ENCODE measurements at places on chromosomes 5 and 9.

DNA sequence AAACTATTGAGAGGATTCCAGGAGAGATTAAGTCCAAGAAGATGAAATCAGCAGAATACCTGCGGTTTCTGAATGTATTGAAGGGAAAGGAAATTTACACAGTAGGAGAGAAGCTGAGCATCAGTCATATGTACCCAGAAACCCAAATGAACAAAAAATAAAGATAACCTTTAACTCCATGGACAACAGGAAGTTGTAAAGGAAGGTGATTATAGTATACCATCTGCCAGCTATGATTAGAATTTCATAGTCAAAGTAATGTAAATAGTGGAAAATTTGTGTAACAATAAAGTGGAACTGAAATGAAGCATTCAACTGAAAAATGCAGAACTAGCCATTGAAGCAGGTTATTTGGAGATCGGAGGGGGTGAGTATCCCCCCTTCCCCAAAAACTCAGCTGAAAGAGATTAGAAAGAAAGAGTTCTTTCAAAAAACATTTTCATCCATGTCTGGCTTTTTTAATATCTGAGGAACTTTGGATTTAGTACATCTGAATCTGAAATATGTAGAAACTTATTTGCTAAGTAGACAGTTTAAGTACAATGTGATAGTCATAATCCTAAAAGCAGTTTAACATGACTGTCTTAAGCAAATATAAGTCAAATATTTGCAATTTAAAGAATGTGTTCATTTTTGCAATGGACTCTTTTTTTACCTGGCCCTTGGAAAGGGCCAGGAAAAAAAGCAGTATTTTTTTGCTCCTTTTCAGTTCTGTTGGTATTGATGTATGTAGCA, 58.4 kb downstream of the APC start:
- DNase-seq = no peak

GRCh38 chr5:10662083-10662482, 98.2 kb downstream of the ANKRD33B start:
- DNase-seq = no peak

GRCh38 chr5:164355267-164355830, 849.9 kb downstream of the MAT2B start:
- DNase-seq = no peak

DNA sequence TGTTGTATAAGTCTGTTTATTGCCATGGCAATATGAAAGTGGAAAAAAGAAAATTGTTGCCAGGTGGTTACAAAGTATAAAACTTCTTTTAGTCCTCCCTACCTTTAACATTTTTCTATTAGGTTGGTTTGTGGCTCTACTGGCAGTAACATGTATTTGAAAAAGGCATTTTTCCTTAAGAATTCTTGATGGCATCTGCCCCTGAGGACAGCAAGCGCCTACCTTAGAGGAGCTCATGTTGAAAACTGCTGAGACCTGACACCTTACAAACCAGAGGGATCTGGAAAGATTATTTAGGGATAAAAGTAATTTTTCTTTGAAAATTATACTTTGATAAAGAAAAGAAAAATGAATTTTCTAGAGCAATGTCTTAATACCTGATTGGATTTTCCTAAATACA, 208.1 kb downstream of the CAVIN4 start:
- no peak for DNase-seq

- no peak for DNase-seq
Observed at GRCh38 chr5:150762211-150762610, 3.4 kb upstream of the DCTN4 start.

DNA sequence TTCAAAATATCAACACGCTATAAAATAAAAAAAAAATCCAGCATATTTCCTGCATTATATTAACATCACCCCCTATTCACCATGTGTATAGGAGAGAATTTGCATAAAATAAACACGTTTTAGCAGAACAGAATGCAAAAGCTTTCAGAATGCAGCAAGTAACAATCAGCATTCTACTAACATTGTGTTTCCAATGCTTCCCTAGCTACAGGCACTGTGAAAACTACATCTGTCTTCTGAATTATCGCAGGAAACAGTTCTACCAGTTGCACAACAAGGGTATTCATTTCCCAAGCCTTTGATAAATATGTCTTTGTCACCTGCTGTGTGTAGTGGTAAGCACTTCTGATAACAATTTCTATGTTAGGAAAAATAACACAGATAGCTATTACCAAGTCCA, 1015.8 kb downstream of the CDH18 start:
- DNase-seq = no peak

DNA sequence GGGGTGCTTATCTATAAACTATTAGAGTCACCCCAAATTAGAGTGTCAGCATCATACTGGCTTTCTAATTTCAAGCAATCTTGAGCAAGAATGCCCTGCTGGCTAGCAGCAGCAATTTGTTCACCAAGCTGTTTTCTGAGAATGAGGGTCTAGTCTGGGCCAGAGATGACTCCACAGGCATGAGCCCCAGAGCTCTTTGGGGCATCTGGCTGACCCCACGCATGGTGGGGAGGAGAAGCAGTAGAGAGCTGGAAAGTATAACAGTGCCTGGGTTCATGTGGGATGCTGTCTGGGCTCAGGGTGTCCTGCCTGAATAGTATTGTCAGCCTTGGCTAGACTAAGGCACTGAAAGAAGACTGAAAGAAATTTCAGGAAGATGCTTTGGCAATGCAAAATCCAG, 64.9 kb downstream of the C6 start:
- no peak for DNase-seq

DNA sequence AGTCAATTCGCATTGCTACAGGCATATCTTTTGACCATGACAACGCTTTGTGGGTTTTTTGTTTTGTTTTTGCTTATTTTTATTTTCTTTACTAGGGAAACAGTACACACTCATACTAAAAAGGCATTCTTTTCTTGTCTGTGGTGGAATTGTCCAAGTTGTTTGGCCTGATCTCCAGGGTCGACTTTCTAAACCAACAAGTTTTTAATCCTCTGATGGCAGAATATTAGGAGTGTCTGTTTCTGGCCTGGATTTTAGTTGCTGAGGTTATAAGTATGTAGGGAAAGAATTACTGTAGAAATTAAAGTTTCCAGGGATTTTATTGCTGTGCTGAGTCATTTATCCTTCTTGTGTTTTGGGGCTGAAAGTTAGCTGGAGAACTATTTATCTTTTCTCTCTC, 218.5 kb downstream of the TAF11L14 start:
- DNase-seq = no peak

DNA sequence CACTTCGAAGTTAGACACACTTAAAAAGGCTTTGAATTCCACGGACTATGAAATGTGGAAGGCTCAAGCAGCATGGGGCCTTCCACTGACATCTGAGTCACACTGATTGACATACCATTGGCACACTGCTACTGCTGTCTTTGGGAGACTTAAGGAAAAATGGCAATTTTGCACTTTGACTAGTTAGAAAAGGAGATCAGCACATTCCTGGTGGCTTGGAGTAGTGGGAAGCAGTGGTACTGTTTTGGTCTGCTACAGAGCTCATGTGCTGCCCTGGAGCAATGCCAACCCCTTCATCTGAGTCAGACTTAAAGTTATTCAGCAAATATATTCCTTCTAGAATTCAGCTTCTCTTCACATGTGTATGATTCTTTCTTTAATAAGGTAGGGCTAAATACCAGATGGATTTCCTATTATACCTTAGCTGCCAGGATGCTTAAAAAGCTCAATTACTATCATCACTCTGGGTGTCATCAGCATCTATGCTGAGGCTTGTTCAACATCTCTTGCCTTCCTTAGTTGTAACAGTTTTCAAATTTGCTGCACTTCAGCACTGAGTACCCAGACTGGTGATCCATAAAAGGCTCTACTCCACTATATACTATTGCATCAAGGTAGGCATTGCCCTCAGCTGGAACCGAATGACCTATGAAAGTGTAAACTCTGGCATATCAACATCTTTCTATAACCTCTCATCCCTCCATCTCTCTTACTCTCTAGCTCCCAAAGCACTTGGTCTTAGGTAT, 42.3 kb upstream of the MOCS2 start:
- DNase-seq = peak; percentile 74

- DNase-seq = no peak
Observed at GRCh38 chr9:4159696-4160095, 140.2 kb downstream of the GLIS3 start.

- DNase-seq = no peak
Observed at GRCh38 chr5:32163053-32163452, 11.1 kb downstream of the GOLPH3 start.

GRCh38 chr5:31452314-31452713, 79.6 kb downstream of the DROSHA start:
- no peak for DNase-seq

- no peak for DNase-seq
Observed at GRCh38 chr9:133044661-133045060, 13.9 kb downstream of the GTF3C5 start.

DNA sequence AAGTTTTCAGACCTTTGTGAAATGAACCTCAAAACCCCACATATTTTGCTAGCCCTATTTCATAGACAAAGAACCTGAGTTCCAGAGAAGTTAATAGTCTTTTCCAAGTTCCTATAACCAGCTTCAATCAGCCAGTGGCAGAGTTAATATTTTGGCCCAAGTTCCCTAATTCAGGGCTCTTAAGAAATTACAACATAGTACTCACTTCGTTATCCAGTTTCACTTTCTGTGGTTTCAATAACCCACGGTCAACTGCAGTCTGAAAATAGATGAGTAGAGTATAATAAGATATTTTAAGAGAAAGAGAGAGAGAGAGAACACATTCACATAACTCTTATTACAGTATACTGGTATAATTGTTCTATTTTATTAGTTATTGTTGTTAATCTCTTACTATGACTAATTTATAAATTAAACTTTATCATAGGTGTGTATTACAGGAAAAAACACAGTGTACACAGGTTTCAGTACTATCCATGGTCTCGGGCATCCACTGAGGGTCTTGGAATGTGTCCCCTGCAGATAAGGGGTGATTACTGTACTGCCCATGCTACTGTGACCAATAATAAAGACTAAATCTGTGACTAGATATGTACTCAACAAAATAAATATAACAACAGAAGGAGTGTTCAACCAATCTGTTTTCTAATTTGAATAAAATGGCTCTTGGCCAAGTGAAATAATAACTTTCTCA, 9.3 kb upstream of the MYOT start:
- no peak for DNase-seq

DNA sequence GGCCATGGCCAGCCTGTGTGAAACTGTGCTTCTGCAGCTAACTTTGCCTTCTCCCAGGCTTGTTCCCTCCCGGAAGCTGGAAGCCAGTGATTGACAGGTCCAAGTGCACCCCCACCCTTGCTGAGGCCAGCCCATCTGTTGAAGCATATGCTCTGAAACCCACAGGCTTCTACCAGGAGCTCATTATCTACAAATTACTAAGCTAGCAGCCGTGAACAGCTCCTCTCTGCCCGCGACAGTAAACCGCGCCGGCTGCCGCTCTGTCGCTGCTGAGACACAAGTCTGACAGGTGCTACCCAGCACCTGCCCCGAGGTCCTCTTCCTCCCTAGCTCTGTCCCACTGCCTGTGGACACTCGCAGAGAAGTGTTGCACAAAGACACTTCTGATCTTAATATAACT, 490.9 kb downstream of the GADD45G start:
- no peak for DNase-seq

- no peak for DNase-seq
Observed at GRCh38 chr9:88645172-88645878, 110.3 kb downstream of the NXNL2 start.

GRCh38 chr5:124394700-124395245, 351.7 kb downstream of the ZNF608 start:
- no peak for DNase-seq

DNA sequence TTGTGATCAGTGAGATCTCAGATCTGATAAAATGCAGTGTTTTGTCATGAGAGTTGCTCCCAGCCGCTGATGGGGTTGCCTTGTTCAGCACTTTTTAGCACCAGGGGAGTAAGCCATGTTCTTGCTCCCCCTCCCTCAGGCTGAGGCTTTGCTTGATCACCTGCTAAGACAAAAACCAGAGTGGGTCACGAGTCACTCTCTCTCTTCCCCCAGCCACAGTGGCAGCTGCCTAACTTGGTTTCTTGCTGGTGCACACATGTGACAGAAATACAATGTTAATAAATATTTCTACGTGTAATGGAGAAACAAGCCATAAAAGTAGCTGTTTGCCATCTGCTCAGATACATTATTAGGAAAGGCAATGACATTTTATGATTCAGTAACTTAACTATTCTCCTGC, 212.4 kb upstream of the DMRT1 start:
- no peak for DNase-seq

GRCh38 chr5:76224898-76225297, 141.7 kb downstream of the SV2C start:
- DNase-seq = no peak

- DNase-seq = peak; percentile 26
Observed at GRCh38 chr5:59275510-59276324, 617.8 kb downstream of the PDE4D start.

DNA sequence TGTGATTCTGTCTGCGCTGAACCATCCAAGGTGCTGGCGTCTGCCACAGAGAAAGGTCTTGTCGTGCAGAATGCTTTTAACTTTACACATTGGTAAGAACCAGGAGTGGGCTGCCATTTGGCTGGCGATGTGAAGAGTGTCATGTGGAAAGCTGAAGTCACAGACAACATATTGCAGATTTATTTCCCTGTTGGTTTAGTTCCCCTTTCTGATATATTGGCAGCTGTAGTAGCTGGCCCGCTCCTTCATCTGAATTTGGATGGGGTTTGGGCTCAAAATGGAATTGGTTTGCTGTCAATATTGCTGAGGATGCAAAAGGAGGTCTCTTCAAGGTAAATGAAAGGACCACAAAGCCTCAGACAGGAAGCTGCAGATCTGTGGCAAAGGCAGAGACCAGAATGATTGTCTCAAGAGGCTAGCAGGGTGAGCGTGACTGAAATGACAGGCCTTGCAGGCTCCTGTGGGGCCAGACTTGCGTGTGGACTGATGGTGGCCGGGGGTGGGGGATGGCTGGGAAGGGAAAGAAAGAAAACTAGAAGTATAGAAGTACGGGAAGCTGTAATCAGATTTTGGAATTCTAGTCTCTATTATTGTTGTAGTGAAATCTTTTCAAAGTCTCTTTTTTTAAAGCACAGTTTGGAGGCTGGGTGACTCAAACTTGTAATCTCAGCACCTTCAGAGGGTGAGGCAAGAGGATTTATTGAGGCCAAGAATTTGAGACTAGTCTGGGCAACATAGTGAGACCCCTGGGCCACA, 25.1 kb upstream of the CD180 start:
- no peak for DNase-seq

GRCh38 chr5:68347536-68347935, 132.0 kb downstream of the PIK3R1 start:
- no peak for DNase-seq

GRCh38 chr5:10775646-10776045, 14.6 kb upstream of the DAP start:
- DNase-seq = no peak

GRCh38 chr5:164090358-164090757, 584.9 kb downstream of the MAT2B start:
- no peak for DNase-seq

DNA sequence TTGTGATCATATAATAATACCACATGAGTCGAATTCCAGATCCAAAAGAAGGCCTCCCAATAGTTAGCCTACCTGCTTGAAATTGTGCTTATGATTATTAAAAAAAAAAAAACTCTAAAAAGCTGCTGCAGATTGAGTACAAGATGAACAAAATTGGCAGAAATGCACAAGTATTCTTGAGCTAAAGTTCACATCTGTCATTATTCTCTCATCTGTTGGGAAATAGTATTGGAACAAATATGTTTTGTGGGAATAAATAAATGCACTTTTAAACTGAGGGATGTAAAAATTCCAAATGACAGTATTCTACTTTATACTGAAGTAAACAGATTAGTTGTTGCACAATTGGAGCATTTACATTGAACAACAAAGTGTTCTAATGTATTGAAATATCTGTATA, 15.7 kb downstream of the DAB2 start:
- no peak for DNase-seq

GRCh38 chr9:91519520-91520277, 96.1 kb upstream of the NFIL3 start:
- DNase-seq = no peak

- DNase-seq = no peak
Observed at GRCh38 chr9:14797435-14797834, 74.9 kb upstream of the CER1 start.
